ENCODE measurements at places on chromosomes 7 and 10. TPM values are rescaled to one million over a fixed set of nuclear protein-coding genes. Genes with fewer than 3 reads are reported as not detected.

FAM13C gene
- total RNA-seq: 3.1 TPM

PLXDC2 gene
- 30.1 TPM for total RNA-seq

HECTD2 gene
- 49.2 TPM for total RNA-seq

CDNF gene
- 1.8 TPM for total RNA-seq

UMAD1 gene
- 16.6 TPM for total RNA-seq

HGF gene
- total RNA-seq: 0.22 TPM

ADCYAP1R1 gene
- total RNA-seq: 0.39 TPM

ANXA7 gene
- total RNA-seq: 53.6 TPM

CYP2C18 gene
- 0.15 TPM for total RNA-seq

GRCh38 chr7:98221611-98222532, 10.6 kb downstream of the BHLHA15 start:
- no peak overlapping the region for H3K27ac ChIP-seq
- H3K4me1 ChIP-seq: peaks cover 18% of the 10 kb centered on the region
- H3K36me3 ChIP-seq: no peaks in the 10 kb centered on the region
- no peak for DNase-seq

DNA sequence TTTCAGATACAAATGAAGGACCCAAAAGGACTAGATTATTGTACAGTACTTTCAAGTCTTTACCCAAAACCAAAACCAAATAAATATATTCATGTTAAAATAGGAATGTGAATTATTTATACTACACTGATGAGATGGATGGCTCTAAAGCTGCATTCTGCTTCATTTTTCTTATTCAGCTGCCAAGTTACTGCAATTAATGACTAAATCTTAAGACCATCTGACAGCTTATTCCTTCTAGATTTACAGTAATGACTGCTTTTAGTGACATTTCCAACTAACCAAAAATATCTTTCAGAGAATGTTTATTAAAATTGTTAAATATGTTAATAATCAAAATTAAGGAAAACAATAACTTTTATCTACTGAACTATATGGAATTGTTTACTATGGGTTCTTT, 20.9 kb downstream of the ENKUR start:
- DNase-seq: no peak
- no peak overlapping the region for H3K4me3 ChIP-seq
- no peaks in the 10 kb centered on the region for H3K27me3 ChIP-seq
- no peak overlapping the region for H3K27ac ChIP-seq
- no peaks in the 10 kb centered on the region for H3K36me3 ChIP-seq

DNA sequence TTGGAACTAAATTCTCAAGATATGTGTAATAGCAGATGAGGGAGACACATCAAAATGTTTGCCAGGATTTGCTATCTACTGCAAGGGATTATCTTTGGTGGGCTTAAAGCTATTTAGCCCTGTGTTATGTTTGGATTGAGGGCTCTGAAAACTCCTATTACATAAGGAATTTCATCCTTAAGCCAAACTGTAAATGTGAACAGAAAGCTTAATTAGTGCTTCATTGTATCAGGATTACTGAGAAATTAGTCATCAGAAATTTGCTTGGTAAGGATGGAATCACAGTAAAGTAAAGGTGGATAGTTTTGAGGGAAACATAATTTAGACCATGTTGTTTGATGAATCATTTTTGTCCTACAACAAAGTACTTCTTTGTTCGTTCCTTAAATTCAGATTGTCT, 8.3 kb downstream of the ANKRD7 start:
- H3K4me1 ChIP-seq: peaks cover 18% of the 10 kb centered on the region
- no peaks in the 10 kb centered on the region for H3K36me3 ChIP-seq
- DNase-seq: peak; percentile 8
- no peaks in the 10 kb centered on the region for H3K27me3 ChIP-seq
- H3K4me3 ChIP-seq: no peak overlapping the region

DNA sequence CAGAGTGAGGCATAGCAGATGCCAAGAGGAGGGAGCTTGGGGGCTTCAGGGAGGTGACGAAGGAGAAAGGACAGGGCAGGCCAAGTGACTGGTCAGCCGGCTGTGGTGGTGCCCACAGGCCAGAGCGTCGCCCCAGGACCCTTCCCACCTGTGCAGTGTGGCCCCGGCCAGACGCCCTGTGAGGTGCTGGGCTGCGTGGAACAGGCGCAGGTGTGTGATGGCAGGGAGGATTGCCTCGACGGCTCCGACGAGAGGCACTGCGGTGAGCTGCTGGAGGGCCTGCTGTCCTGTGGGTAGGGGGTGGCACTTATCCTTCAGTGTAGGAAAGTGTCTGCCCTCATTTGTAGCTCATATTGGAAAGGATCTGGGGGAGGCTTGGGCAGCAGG, 26.8 kb upstream of the ZNF467 start:
- H3K36me3 ChIP-seq: no peaks in the 10 kb centered on the region
- DNase-seq: no peak
- H3K4me3 ChIP-seq: no peak overlapping the region
- H3K27ac ChIP-seq: no peak overlapping the region
- no peaks in the 10 kb centered on the region for H3K4me1 ChIP-seq
- H3K27me3 ChIP-seq: no peaks in the 10 kb centered on the region

DNA sequence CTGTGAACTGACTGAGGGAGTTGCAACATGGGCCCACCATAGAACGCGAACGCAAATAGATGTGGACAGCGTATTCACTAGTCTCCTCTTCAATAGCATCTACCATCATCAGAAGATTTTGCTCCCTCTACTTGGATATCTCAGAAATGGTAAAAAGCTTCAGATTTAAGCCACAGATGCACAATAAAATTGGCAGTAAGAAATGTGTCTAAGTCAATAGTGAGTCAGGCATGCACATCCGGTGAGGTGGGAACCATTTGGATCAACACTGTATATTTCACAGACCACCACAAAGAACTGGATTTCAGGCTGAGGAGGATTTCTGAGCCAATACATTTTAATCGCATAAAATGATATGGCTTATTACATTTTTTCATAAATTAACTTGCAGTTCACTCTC, 111.5 kb upstream of the ADAM12 start:
- H3K4me1 ChIP-seq: no peaks in the 10 kb centered on the region
- H3K27ac ChIP-seq: no peak overlapping the region
- no peak for DNase-seq
- no peaks in the 10 kb centered on the region for H3K36me3 ChIP-seq
- no peak overlapping the region for H3K4me3 ChIP-seq
- no peaks in the 10 kb centered on the region for H3K27me3 ChIP-seq

- no peaks in the 10 kb centered on the region for H3K27me3 ChIP-seq
- H3K4me1 ChIP-seq: no peaks in the 10 kb centered on the region
- no peaks in the 10 kb centered on the region for H3K36me3 ChIP-seq
- H3K4me3 ChIP-seq: no peak overlapping the region
Measured at GRCh38 chr7:153386556-153386955, 627.0 kb downstream of the ACTR3B start.

- no peaks in the 10 kb centered on the region for H3K27me3 ChIP-seq
- no peak overlapping the region for H3K27ac ChIP-seq
- no peaks in the 10 kb centered on the region for H3K4me1 ChIP-seq
- H3K4me3 ChIP-seq: no peak overlapping the region
Measured at GRCh38 chr10:131345691-131346090, 34.2 kb upstream of the TCERG1L start.

GRCh38 chr7:22934023-22934422, 79.9 kb downstream of the HYCC1 start:
- no peak for DNase-seq
- no peaks in the 10 kb centered on the region for H3K27me3 ChIP-seq

DNA sequence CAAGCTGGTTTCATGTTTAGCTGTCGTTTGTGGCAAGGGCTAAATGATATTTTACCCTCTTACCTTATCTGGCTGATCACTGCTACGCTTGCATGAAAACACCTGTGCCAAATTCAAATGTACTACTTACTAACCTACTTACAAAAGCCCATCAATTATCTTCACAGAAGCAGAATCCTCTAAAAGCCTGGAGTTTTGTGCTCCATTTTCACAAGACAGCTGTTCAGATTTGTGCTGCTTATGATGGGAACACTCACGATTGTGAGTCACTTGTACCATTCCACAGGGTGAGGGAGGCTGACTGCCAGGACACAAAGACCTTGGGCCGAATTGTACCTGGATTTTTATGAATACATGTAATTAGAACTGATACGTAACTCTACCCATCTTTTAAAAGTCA, 245.0 kb upstream of the NPY start:
- no peaks in the 10 kb centered on the region for H3K27me3 ChIP-seq
- H3K4me3 ChIP-seq: no peak overlapping the region
- no peak overlapping the region for H3K27ac ChIP-seq
- DNase-seq: no peak
- no peaks in the 10 kb centered on the region for H3K4me1 ChIP-seq
- H3K36me3 ChIP-seq: no peaks in the 10 kb centered on the region

GRCh38 chr7:102286237-102287110, at the start of gene SH2B2:
Gene SH2B2 (plus strand): TSS chr7:102286868. CDS start chr7:102300551, 13,683 bp downstream.
- H3K4me3 ChIP-seq: peak within 1 kb of the TSS; percentile 95
- peaks cover 12% of the 10 kb centered on the region for H3K27me3 ChIP-seq
- H3K27ac ChIP-seq: no peak within 1 kb of the TSS
- H3K36me3 ChIP-seq: no peaks in the 10 kb centered on the region

GRCh38 chr10:132737390-132738048, 48.4 kb downstream of the NKX6-2 start:
- H3K27ac ChIP-seq: no peak overlapping the region
- H3K4me1 ChIP-seq: peaks cover 6% of the 10 kb centered on the region
- DNase-seq: no peak
- H3K36me3 ChIP-seq: no peaks in the 10 kb centered on the region
- H3K4me3 ChIP-seq: no peak overlapping the region

DNA sequence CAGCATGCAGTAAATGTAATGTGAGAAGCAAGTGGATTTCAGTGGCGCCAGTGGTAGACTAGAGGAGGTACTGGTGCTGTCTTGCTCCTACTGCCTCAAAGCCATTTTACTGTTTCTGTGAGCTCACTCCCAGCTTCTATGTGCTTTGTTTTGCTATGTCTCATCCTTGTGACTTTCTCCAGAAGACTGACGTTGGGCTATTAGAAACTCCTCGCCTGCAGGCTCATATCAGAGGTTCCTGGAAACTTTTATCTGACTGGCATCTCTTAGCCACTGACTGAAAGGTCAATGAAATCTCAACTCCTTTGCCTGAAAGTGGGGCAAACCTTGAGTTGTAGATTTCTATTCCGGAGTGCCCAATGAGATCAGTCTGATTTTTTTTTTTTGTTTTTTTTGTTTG, 66.4 kb upstream of the SORCS1 start:
- H3K4me1 ChIP-seq: no peaks in the 10 kb centered on the region
- no peaks in the 10 kb centered on the region for H3K36me3 ChIP-seq
- H3K27ac ChIP-seq: no peak overlapping the region
- H3K27me3 ChIP-seq: no peaks in the 10 kb centered on the region

GRCh38 chr10:131269776-131270460, 41.6 kb downstream of the TCERG1L start:
- no peaks in the 10 kb centered on the region for H3K27me3 ChIP-seq
- H3K27ac ChIP-seq: no peak overlapping the region
- no peak for DNase-seq
- H3K4me3 ChIP-seq: no peak overlapping the region
- no peaks in the 10 kb centered on the region for H3K36me3 ChIP-seq

DNA sequence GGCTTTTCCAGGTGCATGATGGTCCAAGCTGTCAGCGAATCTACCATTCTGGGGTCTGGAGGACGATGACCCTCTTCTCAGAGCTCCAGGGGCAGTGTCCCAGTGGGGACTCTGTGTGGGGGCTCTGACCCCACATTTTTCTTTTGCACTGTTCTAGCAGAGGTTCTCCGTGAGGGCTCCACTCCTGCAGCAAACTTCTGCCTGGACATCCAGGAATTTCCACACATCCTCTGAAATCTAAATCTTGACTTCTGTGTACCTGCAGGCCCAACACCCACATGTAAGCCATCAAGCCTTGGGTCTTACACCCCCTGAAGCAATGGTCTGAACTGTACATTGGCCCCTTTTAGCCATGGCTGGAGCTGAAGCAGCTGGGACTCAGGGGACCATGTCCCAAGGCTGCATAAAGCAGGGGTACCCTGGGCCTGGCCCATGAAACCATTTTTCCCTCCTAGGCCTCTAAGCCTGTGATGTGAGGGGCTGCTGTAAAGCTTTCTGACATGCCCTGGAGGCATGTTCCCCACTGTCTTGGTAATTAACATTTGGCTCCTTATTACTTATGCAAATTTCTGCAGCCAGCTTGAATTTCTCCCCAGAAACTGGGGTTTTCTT, 86.9 kb downstream of the ZNF783 start:
- no peaks in the 10 kb centered on the region for H3K36me3 ChIP-seq
- H3K4me3 ChIP-seq: no peak overlapping the region
- H3K4me1 ChIP-seq: no peaks in the 10 kb centered on the region
- no peak for DNase-seq
- no peaks in the 10 kb centered on the region for H3K27me3 ChIP-seq
- H3K27ac ChIP-seq: no peak overlapping the region

GRCh38 chr7:1981201-1981877, 251.4 kb downstream of the MAD1L1 start:
- no peaks in the 10 kb centered on the region for H3K4me1 ChIP-seq
- H3K27me3 ChIP-seq: no peaks in the 10 kb centered on the region
- DNase-seq: no peak
- no peak overlapping the region for H3K27ac ChIP-seq

GRCh38 chr10:5402798-5403197, 1.8 kb downstream of the TUBAL3 start:
- no peaks in the 10 kb centered on the region for H3K27me3 ChIP-seq
- no peak overlapping the region for H3K27ac ChIP-seq
- DNase-seq: no peak

DNA sequence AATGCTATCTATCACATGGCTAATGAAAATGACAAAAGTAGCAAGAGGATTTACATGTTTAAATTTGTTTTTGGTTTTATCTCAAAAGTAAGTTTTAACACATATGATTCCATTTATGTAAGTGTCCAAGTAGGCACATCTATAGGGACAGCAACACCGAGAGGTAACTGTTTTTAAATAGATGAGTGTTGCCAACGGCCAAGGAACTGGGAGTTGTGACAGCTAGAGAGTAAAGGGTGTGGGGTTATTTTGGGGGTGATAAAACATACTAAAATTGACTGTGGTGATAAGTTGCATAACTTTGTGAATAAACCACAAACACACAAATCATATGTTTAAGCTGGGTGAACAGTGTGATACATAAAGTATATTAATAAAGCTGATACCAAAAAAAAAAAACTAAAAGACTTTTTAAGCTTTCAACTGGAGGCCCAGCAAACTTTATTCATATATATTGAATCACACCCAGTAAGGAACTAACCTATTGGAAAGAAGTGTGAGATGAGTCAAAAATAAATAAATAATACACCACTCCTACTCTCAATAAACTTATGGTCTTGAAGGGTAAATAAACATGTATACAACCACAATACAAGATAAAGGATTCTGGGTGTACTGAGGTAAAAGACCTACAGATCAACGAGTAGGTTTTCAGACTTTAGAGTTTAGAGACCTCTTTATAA, 33.0 kb downstream of the LRRC72 start:
- no peak for DNase-seq
- H3K4me1 ChIP-seq: no peaks in the 10 kb centered on the region
- no peak overlapping the region for H3K4me3 ChIP-seq
- no peaks in the 10 kb centered on the region for H3K36me3 ChIP-seq
- no peaks in the 10 kb centered on the region for H3K27me3 ChIP-seq

DNA sequence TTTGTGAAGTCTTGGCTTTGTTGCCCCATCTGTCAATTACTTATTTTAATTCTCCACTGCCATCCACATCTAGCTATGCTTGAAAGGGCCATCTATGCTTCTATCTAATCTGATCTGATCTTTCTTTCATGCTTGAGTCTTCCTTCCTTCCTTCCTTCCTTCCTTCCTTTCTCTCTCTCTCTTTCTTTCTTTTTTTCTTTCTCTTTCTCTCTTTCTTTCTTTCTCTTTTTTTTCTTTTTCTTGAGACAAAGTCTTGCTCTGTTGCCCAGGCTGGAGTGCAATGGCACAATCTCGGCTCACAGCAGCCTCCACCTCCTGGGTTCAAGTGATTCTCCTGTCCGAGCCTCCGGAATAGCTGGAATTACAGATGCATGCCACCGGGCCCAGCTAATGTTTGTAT, 11.3 kb downstream of the TFR2 start:
- H3K36me3 ChIP-seq: no peaks in the 10 kb centered on the region
- H3K27ac ChIP-seq: no peak overlapping the region
- no peak overlapping the region for H3K4me3 ChIP-seq
- no peak for DNase-seq
- peaks cover 65% of the 10 kb centered on the region for H3K27me3 ChIP-seq
